ENCODE measurements at places on chromosomes 2 and 18.
A peak's percentile ranks its signal among the peaks of the same experiment; 100 is the strongest.

DNA sequence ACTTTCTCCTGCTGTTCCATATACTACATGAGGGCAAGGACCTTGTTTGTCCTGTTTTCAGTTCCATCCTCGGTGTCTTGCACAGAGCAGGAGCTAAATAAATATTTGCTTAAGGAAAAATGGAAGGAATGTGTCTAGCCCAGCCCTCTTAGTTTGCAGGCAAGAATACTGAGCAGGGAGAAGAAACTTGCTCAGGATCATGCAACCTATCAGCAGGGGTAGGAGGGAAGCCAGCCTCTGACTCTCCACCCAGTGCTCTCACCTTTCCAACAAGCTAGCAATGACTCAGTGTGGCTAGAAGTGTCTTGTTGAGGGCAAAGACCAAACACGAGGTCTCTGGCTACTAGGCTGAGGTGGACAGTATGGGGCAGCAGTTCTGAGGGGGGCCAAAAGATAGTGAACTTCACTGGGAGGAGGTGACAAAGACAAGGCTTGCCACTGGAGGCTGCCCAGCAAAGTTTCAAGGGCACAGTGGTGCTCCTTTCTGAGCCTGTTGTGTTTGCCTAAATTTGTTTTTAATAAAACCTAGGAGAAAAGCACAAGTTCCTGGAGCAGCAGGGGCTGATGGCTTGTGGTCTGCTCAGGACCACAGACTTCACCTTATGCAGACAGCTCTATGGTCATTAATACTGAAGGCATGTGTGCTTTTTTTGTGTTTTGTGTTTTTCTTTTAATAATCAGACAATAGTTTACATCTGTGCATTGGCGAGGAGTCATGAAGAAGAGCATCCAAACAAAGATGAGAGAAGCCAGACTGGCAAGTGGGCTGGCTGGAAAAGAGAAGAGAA is 49.1 kb upstream of the CTAGE1 start:
- peak; percentile 91 for DNase-seq

GRCh38 chr2:101038455-101039255 is 36.6 kb downstream of the RPL31 start:
- peak; percentile 26 for DNase-seq

- DNase-seq: no peak
Measured at GRCh38 chr2:233780771-233781170, 2.6 kb downstream of the MROH2A start.

- peak; percentile 16 for DNase-seq
Measured at GRCh38 chr2:137168552-137168951, 403.2 kb downstream of the THSD7B start.

- peak; percentile 54 for DNase-seq
Measured at GRCh38 chr2:216765761-216766262, 70.5 kb upstream of the IGFBP5 start.

DNA sequence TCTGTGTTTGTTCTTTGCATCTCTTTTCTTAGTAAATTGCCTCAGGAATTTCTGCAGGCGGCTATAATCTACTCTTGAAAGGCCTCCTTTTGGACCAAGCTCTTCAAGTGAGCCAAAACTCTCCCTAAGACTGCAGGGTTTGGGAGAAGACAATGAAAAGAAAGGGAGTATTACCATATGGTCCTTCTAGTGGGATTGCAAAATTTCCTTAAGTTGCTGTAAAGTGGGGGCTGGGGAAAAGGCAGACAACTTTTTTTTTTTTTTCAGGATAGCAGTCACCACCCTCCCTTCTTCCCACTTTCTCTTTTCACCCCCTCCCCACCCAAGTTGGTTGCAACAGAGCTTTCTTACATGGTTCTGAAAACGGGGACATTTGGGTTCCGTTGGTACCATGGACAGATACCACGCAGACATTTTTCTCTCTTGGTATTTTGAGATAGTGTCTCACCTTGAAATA is 183.7 kb downstream of the FHOD3 start:
- DNase-seq: no peak
